NCI-H1105 treated with DMSO at 0.1 percent for 48 hours (cell line): ENCODE measurements at places on chromosomes 6 and 20.

GRCh38 chr20:5835321-5835821, 85.2 kb downstream of the SHLD1 start:
- DNase-seq = peak; percentile 41

GRCh38 chr20:50777373-50777772, 17.5 kb upstream of the BCAS4 start:
- DNase-seq = no peak

DNA sequence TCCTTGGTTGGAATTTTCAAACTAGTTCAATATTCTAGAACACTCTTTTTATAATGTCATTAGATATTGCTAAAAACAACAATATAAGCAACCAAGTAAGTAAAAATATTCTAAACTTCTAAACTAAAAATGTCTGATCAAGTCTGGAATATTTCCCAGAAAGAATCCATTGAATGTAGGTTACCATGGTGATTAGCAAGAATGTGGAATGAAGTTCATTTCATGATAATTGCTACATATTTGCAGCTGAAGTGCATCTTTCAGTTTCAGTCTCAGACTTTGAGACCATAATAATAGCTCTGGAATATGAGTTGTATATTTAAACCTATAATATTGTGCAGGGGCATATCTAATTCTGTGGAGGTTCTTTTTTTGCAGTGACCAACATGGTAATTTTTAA, 61.0 kb upstream of the NKAIN2 start:
- no peak for DNase-seq

GRCh38 chr6:90424580-90424979, 127.9 kb upstream of the BACH2 start:
- no peak for DNase-seq

- DNase-seq = no peak
Observed at GRCh38 chr20:10309326-10309725, 90.7 kb downstream of the SNAP25 start.

- DNase-seq = no peak
Observed at GRCh38 chr6:1146500-1146899, 165.4 kb upstream of the FOXQ1 start.

DNA sequence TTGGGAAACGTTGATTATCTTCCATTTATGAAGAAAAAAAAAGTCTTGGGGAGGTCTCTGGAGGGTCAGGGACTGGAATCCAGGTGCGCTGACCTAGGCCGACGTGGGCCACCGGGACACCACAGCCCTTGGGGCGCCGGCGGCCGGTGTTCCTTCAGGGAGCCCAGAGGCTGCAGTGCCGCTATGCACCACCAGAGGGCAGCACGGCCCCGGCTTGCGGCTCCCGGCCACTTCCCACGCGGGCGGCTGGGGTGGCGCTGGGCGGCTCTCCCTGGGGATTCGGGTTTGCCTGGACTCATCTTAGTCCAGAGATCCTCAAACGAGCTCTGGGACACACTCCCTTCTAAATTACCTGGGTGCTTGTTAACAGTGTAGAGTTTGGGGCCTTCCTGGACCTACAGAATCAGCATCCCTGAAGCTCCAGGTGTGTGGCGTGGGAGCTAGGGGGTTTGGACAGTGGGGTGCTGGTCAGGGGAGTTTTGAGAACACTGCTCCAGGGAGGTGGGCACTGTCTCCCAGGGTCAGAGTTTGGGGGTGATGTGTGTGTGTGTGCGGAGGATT, 23.0 kb upstream of the GTSF1L start:
- DNase-seq = peak; percentile 47

GRCh38 chr6:145372671-145373151, 362.6 kb downstream of the EPM2A start:
- no peak for DNase-seq

- DNase-seq = no peak
Observed at GRCh38 chr20:64261138-64261537, 5.6 kb downstream of the PCMTD2 start.

DNA sequence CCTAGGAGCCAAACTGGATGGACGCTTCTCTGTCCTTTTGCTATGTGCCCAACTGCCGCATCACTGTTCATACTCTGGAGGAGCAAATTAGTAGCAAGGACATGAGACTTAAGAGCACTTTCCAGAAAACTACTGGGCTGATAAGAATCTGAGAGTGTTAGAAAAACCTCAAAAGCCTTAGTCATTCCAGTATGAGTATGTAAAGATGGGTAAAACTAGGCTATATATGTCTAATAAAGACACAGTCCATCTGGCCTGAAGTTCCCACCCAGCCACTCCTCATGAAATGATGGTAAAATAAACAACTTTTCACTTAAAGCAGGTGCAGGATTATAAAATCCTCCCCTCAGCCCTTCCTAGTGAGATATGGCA, 30.6 kb downstream of the SHLD1 start:
- DNase-seq = no peak

DNA sequence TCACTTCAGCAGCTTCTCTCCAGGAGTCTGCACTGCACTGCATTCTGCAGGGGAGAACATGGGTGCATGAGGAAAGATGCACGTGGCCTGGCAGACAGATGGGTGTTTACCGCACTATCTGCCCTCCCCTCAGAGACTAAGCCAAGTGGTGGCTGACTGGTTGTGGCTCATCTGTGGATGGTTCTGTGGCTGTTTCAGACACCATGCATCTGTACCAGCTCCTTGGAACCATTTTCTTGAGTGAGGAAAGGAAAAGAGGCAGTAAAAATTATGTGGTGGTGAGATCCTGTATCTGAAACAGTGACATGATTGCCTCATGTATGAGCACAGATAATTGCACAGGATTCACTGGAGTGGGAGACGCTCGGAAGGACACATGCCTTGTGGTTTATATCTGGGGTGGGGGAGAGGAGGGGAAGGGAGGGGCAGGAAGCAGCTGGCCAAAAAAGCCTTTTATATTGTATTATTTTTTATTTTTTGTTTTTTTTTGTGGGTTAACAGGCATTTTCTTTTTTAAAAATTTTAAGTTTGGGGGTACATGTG, 161.7 kb downstream of the ERMARD start:
- DNase-seq = no peak

DNA sequence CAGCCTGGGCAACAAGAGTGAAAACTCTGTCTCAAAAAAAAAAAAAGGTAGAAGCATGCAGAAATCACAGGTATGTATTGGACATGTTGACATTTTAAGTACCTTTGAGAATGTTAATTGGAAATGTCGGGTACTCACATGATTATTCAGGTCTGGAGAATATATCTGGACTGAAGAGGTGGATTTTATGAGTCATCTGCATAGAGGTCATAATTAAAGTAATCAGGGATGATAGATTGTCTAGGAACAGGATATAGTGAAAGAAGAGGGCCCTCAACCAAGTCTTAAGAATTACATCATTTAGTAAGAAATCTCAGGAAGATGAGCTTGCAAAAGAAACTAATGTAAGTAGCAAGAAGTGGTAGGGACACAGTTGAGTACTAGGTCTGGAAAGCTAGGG, 212.5 kb downstream of the UTRN start:
- no peak for DNase-seq

GRCh38 chr6:6277413-6277812, 43.0 kb downstream of the F13A1 start:
- DNase-seq = no peak

GRCh38 chr6:78025502-78025901, 372.7 kb downstream of the MEI4 start:
- no peak for DNase-seq

DNA sequence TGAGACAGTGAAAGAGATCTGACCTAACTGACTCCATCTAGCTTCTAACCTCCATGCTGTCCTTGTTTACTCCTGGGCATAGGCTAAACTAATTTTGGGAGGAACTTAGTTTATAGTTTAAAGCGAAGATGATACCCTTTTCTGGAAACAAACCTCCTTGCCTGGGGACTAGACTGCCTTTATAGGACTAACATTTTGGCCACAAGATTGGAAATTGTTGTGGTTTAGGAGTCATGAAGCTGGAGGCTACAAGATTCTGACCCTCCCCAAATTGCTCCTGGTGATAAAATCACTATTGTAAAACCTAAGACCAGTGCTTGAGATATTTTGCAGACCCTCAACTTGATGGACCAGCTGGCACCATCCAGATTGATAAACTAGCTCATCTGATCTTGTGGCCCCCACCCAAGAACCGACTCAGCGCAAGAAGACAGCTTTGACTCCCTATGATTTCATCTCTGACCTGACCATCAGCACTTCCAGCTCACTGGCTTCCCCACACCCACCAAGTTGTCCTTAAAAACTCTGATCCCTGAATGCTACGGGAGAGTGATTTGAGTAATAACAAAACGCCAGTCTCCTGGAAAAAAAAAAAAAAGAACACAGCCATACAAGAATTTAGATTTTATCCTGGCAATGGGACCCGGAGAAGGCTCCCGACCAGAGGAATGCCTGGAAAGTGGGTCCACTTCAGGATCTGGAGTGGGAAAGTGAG, 63.0 kb downstream of the ABHD12 start:
- DNase-seq = no peak

DNA sequence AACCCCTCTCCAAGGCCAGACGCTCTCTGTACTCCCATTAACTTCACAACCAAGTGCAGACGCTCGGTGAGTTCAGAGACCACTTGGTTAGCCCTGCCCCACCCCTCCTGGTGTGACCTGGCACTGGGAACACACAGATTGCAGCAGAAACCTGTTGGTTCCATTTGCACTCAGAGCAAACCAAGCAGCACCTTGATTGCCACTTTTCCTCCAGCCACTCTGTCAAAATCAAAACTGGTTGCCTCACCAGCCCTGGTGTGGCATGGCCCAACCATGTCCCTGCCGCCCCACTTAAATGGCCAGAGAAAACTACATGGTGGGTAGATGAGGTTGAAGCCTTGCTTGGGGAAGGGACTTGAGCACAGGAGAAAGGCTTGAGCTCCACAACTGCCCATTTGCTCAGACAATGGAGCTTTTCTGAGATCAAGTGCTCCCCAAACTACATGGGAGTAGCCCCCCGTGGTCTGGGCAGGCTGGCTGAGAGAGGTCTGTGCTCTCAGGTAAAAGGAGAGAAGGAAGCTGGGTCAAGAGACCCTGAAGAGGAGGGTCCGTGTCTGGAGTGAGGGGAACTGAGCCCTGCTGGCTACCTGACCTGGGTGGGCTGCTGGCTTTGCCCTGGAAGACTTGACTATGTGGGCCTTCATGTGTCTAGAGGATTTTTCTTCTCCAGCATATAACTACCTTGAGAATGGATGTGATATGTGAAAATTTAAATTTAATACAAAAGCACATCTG, 43.4 kb downstream of the PLCG1 start:
- DNase-seq = no peak
